Aorta (tissue), 5 donors: ENCODE measurements at places on chromosomes 1 and 21. TPM values are rescaled to one million over a fixed set of nuclear protein-coding genes. Genes with fewer than 3 reads are reported as not detected.

GRCh38 chr1:71919811-71920509 lies 362.4 kb downstream of the NEGR1 start:
- DNase-seq = no peak

- no peak for DNase-seq
Observed at GRCh38 chr1:10691075-10691739, 105.2 kb downstream of the CASZ1 start.

DNA sequence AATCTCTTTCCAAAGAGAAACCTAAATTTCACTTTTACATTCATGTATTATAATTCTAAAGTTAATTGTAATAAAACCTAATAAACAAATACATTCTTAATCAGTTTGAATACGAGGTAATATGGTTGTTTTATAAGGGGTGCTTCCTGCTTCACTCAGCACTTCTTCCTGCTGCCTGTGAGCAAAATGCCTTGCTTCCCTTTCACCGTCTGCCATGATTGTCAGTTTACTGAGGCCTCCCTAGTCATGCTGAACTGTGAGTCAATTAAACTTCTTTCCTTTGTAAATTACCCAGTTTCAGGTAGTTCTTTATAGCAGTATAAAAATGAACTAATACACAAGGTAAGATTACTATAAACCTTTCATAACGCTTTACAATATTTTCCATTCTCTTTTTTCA lies 491.1 kb upstream of the LRRC7 start:
- no peak for DNase-seq

- no peak for DNase-seq
Observed at GRCh38 chr1:110047463-110047862, 13.0 kb downstream of the STRIP1 start.

FNBP1L gene
- 28.6 TPM for total RNA-seq

CLCA4 gene
- 0.13 TPM for total RNA-seq

BGLAP gene
- not detected for total RNA-seq

RHBDL2 gene
- 0.57 TPM for total RNA-seq
